ENCODE measurements at places on chromosomes 6 and 20.

DNA sequence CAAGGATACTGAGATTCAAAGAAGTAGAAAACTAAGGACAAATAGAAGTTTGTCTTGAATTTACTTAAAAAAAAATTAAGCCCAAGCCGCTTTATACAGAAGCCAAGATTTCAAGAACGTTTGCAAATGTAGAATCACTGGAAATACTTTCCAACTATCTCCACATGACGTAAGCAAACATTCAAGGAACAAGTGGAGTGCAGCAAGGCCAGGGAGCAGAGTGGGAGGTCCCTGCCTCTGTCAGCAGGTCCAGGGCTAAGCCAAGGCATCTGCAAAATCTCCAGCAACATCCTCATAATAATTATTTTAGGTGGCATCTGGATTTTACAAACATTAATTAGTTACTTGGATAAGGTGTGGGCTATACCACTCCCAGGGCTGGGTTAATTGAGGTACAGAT, 60.1 kb upstream of the AKIRIN2 start:
- DNase-seq: no peak

- DNase-seq: no peak
Measured at GRCh38 chr6:167047554-167047953, 48.4 kb downstream of the CEP43 start.

DNA sequence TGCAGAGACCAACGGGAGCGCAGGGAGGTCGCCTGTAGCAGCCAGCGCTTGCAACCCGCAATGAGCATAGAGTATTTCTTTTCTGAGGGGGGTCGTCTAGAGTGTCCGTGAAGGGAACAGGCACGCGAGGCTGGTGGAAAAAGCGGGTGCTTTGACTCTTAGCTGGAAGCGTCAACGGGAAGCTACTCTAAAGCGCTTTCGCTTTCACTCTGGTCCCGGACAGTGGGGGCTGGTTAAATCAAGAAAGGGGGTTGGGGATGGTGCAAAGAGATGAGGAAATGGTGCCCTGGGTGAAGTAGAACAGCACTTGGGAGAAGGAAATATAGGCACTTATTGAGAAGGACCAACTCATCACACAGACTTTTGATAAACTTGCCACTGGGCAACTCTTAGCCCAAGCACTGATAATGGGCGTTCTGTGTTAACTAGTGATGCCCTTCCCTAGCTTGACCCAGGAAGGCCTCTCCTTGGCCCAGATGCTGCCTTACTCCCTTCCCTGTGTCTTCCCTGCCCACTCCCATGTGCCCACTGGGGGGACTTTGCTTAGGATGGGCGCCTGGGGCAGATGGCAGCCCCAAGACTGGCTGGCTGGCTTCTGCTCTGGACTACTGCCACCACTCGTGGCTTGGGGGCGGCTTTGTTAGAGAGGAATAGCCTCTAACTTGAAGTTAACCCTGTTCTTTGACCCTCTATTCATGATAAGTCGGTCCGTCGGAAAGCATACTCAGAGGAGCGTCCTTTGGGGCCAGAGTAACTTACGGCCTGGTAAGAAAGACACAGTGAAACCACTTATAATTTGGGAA, 585 bp downstream of the PSMB9 start:
- no peak for DNase-seq

GRCh38 chr20:39886650-39887190, 802.3 kb downstream of the MAFB start:
- DNase-seq: no peak

DNA sequence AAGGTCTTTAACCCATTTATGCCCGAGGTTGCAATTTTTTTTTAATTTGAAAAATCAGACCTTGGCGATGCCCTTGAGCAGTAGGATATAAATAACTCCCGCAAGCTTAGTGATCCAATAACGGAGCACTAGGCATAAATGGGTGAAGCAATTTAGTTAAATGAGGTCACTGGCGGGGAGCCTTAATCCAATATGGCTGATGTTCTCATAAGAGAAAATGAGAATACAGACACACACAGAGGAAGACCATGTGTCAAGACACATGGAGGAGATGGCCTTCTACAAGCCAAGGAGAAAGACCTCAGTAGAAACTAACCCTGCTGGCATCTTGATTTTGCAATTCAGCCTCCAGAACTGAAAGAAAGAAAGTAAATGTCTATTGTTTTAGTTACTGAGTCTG, 735 bp downstream of the SIRPG start:
- DNase-seq: no peak
